ENCODE measurements at places on chromosomes 12 and 14.

GRCh38 chr12:51421266-51421884, 3.3 kb upstream of the SLC4A8 start:
- DNase-seq: peak; percentile 72

DNA sequence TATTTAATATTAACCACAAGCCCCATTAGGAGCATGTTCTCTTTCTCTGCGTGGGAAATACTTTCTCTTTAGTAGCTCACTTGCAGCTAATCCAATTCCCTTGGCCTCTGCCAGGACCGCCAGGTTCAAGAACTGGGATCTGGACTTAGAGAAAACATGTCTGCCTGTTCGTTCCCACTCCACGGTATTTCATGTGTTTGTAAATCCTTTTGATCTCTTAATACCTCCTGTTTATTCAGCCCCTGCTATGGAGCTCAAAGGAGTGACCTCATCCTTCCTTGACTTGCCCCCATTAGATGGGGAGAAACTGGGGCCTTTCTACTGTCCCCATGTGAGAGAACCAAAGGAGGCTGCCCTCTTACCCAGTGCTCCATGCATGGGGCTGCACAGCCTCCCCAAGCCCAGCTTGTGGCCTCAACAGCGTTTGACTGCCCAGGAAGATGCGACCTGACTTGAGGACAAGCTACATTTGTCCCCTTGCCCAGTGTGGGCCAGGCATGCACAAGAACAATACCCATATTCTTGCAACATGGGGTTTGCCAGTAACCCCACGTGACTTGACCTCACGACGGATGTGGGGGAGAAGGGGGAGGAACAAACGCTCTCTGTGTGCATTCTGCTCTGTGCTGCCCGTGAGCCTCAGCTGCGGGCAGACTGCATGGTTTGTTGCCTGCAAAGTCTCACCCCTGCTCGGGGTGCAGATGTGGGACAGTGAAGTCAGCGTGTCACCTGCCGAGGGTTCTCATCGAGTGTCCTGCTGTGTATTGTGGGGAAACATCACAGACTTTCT, 30.3 kb downstream of the CD9 start:
- no peak for DNase-seq

- no peak for DNase-seq
These were observed 991 bp upstream of the RCOR1 start for GRCh38 chr14:102591372-102591943.

DNA sequence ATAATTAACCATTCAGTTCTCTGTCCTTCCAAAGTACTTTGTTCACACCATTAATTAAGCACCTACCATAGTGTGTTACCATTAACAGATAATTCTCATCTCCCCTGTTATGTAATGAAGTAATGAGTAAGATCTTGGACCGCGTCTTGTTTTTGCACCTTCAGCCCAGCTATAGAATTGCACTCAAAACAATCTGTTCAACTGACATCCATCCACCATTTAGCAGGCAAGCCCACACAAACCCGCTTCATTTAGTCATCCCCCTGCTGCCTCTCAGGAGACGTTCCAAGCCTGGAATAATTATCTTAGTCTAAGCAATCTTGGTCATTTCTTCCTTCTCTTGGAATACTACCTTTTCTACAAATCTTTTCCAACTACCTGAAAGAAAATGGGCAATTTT, 74.4 kb downstream of the DUSP16 start:
- no peak for DNase-seq

DNA sequence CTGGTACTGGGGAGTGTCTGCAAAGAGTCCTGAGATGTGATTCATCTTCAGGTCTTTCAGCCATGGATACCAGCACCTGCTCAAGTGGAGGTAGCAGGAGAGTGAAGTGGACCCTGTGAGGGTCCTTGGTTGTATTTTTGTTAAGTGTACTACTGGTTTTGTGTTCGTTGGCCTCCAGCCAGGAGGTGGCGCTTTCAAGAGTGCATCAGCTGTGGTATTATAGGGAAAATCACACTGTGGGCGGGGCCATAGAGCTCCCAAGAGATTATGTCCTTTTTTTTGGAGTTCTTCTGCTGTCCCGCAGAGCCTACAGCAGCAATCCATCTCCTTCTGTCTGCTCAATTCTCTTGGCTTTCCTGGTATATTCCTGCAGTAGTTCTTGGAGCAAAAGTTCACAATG, 66.8 kb downstream of the SPATA7 start:
- DNase-seq: no peak

DNA sequence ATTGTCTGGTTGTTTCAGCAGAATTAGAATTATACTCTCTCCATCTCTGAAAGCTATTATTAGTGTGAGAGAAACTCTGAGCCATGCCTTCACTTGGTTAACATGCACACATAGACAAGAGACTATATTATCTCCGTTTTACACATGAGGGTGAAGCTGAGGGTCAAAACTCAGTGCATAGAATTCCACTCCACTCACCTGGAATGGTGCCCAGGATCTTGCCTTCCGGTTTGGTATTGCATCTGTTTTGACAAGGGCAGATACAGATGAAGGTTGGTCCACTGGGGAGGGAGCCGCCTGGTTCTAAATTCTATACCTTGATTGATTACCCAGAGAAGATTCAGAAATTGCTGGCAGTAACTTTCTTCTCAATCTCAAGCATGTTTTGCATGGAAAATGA, 149.5 kb upstream of the PELI2 start:
- DNase-seq: no peak

- DNase-seq: no peak
These were observed 3.0 kb upstream of the PLXNC1 start for GRCh38 chr12:94145191-94145983.

GRCh38 chr14:53047307-53048069, 96.6 kb upstream of the FERMT2 start:
- DNase-seq: peak; percentile 9

GRCh38 chr12:93080994-93081809, 152.1 kb upstream of the EEA1 start:
- DNase-seq: no peak

DNA sequence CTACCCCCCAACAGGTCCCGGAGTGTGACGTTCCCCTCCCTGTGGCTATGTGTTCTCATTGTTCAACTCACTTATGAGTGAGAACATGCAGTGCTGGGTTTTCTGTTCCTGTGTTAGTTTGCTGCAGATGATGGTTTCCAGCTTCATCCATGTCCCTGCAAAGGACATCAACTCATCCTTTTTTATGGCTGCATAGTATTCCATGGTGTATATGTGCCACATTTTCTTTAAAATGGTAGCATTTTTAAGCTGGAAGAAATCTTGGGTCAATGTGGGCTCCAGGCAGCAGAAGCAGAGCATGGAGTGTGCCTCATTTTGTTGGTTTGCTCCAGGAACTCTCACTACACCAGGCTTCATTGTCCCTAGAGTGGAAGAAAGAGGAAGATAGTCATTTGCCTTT, 47.6 kb upstream of the ITPR2 start:
- no peak for DNase-seq

- no peak for DNase-seq
These were observed 48.8 kb downstream of the A2M start for GRCh38 chr12:9066755-9067423.

- no peak for DNase-seq
These were observed 10.2 kb upstream of the LTA4H start for GRCh38 chr12:96045566-96045965.

GRCh38 chr14:85695300-85695699, 165.4 kb downstream of the FLRT2 start:
- DNase-seq: no peak

- DNase-seq: no peak
These were observed 14.7 kb upstream of the SLC25A3 start for GRCh38 chr12:98578821-98579220.

DNA sequence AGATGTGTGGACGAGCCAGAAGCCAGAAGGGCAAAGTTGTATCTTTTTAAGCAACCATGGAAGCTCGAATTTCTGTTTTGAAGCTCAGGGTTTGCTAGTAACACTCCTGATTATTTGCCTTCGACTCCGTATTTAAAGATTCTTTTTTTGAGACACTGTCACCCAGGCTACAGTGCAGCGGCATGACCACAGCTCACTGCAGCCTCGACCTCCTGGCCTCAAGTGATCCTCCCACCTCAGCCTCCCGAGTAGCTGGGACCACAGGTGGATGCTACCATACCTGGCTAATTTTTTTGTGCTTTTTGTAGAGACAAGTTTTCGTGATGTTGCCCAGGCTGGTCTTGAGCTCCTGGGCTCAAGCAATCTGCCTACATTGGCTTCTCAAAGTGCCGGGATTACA, 18.7 kb upstream of the OASL start:
- DNase-seq: no peak

DNA sequence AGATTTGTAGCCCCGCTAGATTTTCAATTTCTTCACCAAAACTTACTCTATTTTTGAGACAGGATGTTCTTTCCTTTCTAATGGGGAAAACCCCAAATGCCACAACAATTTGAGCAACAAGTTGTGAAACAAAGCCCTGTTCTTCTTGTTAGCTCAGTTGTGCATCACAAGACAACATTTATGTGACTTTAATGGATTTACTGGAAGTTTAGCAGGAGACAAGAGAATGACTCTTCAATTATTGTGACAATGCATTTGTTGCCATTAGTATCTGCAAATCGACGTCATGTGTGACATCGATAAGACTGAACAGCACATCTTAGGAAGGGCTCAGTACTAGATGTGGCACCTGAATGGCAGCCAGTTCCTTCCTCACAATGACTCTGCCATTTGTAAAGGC, 1028.9 kb upstream of the TMEM132C start:
- DNase-seq: no peak

DNA sequence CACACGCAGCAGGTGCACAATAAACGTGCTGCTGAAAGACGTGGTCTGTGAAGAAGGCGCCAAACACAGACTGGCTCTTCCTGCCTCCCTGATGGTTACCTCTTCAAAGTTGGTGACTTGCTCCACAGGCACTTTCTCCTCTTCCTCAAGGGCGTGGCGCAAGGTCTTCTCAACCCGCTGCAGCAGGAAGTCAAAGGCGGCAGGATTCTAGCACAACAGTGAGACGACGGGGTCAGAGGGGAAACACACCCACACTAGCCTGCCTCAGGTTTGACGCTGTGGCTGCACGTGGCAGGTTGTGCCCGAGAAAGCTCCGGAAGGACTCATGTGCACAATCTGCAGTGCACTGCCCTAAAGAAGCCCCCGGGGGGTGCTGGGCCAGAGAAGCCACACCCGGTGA, 15.0 kb downstream of the POLE start:
- no peak for DNase-seq

DNA sequence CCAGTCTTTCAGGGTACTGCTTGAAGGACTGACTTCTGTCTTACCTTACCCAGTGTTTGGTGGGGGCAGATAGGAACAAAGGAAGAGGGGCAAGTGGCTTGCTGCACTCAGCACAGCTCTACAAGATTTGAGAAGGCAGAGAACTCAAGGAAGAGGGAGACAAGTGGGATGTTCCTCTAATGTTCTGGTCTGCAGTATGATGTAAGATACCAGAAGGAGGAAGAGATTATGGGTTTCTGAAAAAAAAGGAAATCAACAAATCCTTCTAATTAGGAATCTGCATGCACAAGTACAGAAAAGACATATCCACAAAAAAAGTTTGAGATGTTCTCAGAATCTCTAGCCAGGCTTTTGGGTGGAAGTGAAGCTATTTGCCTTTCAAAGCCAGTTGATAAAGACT, 37.1 kb downstream of the USP15 start:
- DNase-seq: no peak

DNA sequence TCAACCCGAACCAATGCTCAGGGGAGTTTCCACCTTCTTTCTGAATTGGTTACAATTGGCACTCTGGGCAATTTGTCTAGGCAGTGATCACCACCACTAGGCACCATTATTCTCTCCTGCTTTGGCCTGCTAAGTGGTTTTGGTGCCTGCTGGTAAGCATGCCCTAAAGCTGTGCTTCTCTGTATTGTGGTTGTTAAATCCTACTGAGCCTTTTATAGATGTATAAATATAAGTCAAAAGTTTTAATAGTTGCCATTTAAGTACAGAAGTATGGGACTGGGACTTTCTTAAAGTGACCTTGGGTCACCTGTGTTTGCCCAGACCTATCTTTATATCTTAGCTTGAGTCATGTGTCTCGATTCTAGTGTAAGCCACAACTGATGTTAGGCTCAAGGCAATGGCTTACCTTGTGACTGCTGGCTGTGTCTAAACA, 475.9 kb downstream of the SLC16A7 start:
- no peak for DNase-seq

DNA sequence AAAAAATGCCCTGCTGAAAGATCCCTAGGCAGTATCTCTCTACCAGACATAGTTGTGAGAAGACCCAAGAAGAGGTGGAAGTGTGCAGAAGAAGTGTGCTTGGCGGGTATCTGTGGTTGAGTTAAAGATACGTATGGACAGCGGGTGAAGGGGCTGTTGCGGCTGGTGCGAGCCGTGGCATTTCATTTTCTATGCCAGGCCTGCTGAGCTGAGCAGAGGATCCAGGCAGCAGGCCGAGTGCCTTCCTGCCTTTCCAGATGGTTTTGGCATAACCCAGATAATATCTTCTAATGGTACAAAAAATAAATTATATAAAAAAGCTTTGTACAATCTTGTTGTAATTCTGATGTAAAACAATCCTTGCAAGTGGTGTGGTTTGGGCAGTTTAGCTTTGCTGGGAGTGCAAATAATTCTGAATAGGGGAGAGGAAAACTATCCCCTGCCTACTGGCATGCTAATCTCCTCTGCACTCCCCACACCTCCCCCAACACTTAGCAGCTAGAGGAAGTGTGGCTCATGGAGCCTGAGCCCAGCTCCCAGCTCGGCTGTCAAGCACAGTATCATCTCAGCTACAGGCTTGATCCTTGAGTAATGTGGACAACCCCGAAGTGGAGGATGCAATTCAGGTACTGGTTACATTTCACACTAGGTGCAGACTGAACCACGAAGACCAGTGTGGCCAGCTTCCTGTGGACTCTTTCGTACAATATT, 168.9 kb downstream of the VRK1 start:
- no peak for DNase-seq

- no peak for DNase-seq
These were observed 111.4 kb downstream of the TMTC3 start for GRCh38 chr12:88253371-88253978.

DNA sequence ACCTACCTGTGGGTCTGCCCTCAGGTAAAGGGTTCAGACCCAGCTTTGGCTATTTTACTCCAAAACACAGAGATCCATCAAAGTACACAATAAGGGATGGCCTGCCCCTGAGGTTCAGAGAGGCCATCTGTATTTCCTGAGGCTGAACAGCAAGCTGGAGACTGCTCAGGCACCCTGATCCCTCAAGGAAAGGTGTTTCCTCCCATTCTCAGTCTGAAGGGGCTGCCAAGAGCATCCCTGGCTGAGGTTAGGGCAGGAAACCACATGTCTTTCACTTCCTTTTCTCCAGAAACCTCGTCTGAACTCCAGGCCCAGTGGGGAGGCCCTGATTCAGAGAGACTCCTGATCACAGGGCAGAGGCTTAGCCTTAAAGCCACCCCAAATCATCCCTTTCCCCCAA, 1.5 kb downstream of the RILPL1 start:
- DNase-seq: no peak

- DNase-seq: no peak
These were observed 55.3 kb downstream of the RAD52 start for GRCh38 chr12:894226-894625.

GRCh38 chr12:77766224-77766623, 64.5 kb upstream of the NAV3 start:
- no peak for DNase-seq

GRCh38 chr12:120264904-120265472, 542 bp downstream of the PXN start:
- DNase-seq: no peak
